NCI-H1105 treated with DMSO at 0.1 percent for 48 hours (cell line): ENCODE measurements at places on chromosomes 4 and X.
A peak's percentile ranks its signal among the peaks of the same experiment; 100 is the strongest.

- no peak for DNase-seq
Measured at GRCh38 chr4:119765951-119766350, 137.3 kb upstream of the PDE5A start.

- no peak for DNase-seq
Measured at GRCh38 chr4:165740911-165741310, 132.1 kb upstream of the TLL1 start.

- peak; percentile 37 for DNase-seq
Measured at GRCh38 chrX:10173331-10173900, 16.6 kb downstream of the CLCN4 start.

- no peak for DNase-seq
Measured at GRCh38 chr4:52372269-52372668, 286.8 kb downstream of the USP46 start.

DNA sequence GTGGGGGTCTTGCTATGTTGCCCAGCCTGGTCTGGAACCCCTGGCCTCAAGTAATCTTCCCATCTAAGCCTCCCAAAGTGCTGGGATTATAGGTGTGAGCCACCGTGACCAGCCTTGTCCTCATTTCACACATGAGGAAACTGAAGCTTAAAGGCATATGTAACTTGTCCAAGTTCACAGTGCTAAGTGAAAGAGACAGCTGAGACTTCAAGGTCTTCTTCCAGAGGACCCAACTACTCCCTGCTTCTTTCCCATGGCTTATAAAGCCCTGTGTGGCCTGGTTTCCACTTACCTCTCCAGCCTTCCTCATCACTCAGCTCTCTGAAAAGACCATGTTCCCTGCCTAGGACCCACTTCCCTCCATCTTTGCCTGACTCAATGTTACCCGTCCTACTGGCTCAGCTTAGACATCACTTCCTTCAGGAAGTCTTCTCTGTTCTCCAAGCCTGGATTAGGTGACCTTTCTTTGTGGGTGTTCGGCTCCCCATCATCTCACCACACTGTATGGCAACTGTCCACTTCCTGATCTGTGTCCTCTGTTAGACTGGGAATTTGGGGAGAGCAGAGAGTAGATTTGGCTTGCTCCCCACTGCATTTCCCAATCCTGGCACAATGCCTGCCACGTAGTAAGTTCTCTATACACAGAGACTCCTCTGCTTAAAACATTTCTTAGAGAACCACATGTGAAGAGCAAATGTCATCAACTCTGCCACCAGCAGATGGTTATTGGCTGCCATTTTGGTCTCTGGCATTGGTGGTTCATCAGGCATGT is 30.4 kb upstream of the LAMP2 start:
- DNase-seq = no peak

- no peak for DNase-seq
Measured at GRCh38 chr4:73419106-73420038, 15.3 kb downstream of the ALB start.

- no peak for DNase-seq
Measured at GRCh38 chrX:45323387-45323786, 122.7 kb upstream of the DIPK2B start.

DNA sequence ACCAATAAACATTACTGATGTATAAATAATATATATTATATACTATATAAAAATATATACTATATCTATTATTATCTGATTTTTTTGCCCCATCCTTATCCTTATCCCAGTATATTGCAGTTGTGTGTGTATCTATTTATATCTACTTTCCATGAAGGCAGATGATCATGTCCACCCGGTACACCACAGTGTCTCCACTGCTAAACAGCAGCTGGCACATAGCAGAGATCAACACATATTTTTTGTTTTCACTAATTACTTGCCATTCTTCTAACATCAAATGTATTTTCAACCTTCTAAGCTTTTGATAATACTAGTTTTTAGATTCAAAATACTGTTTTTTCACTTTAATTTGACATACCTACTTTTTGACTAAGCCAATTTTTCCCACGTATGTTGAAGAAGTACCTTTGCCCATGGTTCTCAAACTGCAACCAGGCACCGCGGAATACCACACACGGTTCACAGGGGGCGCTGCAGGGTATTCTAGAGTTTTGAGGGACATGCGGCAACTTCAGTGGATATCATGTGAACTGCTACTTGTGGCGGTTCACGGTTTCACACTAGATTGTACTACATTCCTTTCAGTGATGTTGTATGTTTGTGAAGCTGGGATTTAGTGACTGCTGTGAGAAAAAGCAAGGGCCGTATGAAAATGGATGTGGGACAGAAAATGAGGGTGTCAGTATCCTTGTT is 182.5 kb upstream of the NPY2R start:
- DNase-seq = no peak
